ENCODE measurements at places on chromosomes 11 and 22. TPM values are rescaled to one million over a fixed set of nuclear protein-coding genes. Genes with fewer than 3 reads are reported as not detected.

MN1 gene
- total RNA-seq: 6.1 TPM

GAS2 gene
- total RNA-seq: 2.0 TPM

MARK2 gene
- total RNA-seq: 6.6 TPM

MRGPRD gene
- not detected for total RNA-seq

VPREB1 gene
- not detected for total RNA-seq

MMP8 gene
- total RNA-seq: not detected

SHANK3 gene
- total RNA-seq: 0.79 TPM

SMTNL1 gene
- total RNA-seq: not detected
